SK-MEL-5 (cell line): ENCODE measurements at places on chromosomes 5 and 9. TPM values are rescaled to one million over a fixed set of nuclear protein-coding genes. Genes with fewer than 3 reads are reported as not detected.

The CATSPER3 gene
- total RNA-seq: not detected in 2 replicates

GRCh38 chr5:56668996-56669395 lies 146.4 kb upstream of the MAP3K1 start:
- peak; percentile 7 for DNase-seq

The UNC5A gene
- total RNA-seq: 0.08 TPM in 1 of 2 replicates, not detected in the other

The ZMAT2 gene
- total RNA-seq: 53.4 and 58.9 TPM in 2 replicates

The QRFP gene
- total RNA-seq: not detected in 2 replicates

The PCDHAC2 gene
- total RNA-seq: 0.32 TPM in 2 replicates

GRCh38 chr5:175279506-175279905 lies 164.5 kb downstream of the DRD1 start:
- no peak for DNase-seq
